Left ventricle myocardium inferior (tissue), 1 donor: ENCODE measurements at places on chromosomes 1 and 21. TPM values are rescaled to one million over a fixed set of nuclear protein-coding genes. Genes with fewer than 3 reads are reported as not detected.

GRCh38 chr1:25091658-25092057, 140.6 kb downstream of the SYF2 start:
- H3K4me1 ChIP-seq: no peaks in the 10 kb centered on the region
- H3K4me3 ChIP-seq: no peak overlapping the region
- no peak for DNase-seq
- no peak overlapping the region for H3K27ac ChIP-seq
- H3K27me3 ChIP-seq: peaks cover 84% of the 10 kb centered on the region

GRCh38 chr1:203424861-203425662, 50.5 kb upstream of the PRELP start:
- no peak overlapping the region for H3K27ac ChIP-seq
- H3K4me1 ChIP-seq: no peaks in the 10 kb centered on the region
- no peak for DNase-seq
- no peaks in the 10 kb centered on the region for H3K36me3 ChIP-seq

The HCRTR1 gene
- 0.44 TPM for total RNA-seq

DNA sequence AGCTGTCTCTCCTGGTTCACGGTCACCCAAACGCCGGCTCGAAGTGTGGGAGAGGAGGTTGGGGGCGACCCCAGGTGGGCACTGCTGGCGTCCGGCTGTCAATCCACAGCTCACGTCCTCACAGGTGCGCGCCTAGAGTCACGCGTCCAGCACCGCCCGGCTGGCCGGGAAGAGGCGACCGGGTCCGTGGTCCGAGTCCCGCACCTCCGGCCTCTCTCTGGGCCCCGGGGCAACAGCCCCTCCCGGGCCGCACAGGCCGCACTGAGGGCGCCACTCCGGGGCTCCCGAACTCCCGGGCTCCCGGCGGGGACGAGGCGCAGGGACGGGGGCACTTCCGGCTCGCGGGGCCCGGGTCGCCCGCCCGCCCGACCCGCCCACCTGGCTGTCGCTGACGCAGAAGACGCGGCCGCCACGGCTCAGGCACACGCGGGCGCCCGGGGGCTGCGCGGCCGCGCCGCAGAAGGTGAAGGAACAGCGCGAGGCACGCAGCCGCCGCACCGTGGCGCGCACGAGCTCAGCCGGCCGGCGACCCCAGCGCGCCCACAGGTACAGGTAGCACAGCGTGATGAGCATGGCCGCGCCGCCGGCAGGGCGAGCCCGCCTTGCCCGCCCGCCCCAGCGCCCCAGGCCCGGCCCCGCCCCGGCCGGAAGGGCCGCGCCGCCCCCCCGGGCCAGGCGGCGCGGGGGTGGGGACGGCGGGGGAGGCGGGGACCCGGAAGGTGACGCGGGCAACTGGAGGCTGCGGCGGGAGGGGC, at the start of gene HLCS:
HLCS (minus strand) TSS at position 604 of the 755 bp plus-strand sequence; CDS start at position 573, 31 bp downstream.
- H3K36me3 ChIP-seq: peaks cover 4% of the 10 kb centered on the region
- DNase-seq: peak; percentile 71
- peak within 1 kb of the TSS; percentile 80 for H3K27ac ChIP-seq
- H3K4me3 ChIP-seq: peak within 1 kb of the TSS; percentile 83
- no peaks in the 10 kb centered on the region for H3K27me3 ChIP-seq

DNA sequence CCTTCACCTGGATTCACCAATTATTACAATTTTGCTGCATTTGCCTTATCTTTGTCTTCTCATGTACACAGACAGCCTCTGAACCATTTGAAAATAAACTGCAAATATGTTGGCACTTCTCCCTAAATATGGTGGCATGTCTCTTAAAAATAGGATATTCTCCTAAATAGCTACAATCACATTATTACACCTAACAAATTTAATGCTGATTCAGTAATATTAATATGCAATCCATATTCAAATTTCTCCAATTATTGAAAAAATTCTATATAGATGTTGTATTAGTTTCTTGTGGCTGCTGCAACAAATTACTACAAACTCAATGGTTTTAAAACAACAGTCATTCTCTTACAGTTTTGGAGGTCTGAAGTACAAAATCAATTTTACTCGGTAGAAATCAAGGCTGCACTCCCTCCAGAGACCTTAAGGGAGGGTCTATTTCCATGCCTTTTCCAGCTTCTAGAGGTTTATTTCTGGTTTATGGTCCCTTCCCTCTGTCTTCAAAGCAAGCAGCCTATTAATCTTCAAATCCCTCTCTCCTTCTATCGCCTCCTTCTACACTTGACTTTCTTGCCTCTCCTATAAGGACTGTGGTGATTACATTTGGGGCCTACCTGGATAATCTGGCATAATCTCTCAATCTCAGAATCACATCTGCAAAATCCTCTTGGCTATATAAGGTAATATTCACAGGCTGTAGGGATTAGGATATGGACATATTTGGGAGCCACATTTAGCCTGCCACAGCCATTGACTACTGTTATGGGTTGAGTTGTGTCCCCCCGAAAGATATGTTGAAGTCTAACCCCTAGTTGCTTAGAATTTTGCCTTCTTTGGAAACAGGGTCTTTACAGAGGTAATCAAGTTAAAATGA, 52.5 kb upstream of the BOLA1 start:
- H3K4me3 ChIP-seq: no peak overlapping the region
- no peak for DNase-seq
- peaks cover 58% of the 10 kb centered on the region for H3K4me1 ChIP-seq
- no peak overlapping the region for H3K27ac ChIP-seq
- no peaks in the 10 kb centered on the region for H3K36me3 ChIP-seq
- H3K27me3 ChIP-seq: no peaks in the 10 kb centered on the region

DNA sequence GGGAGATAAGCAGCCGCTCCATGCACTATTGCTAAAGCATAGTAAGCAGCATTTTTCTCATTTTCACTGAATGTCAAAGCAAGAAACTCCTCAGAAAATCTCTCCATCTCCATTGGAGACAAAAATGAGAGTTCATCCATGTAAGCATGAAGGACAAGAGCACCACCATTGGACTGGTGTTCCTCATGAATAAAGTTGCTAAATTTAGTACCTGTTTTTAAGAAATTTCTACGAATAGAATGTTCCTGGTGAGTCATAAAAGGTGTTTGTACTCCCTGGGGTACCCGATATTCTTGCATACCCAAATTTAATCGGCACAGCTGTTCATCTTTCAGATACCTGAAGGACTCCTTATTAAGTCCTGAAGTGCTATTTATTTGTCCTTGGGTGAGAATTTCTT, 14.8 kb downstream of the RSBN1 start:
- H3K27ac ChIP-seq: no peak overlapping the region
- peaks cover 19% of the 10 kb centered on the region for H3K36me3 ChIP-seq
- DNase-seq: no peak

The ILF2 gene
- 61.6 TPM for total RNA-seq

- DNase-seq: peak; percentile 62
- H3K36me3 ChIP-seq: no peaks in the 10 kb centered on the region
- H3K4me1 ChIP-seq: peaks cover 22% of the 10 kb centered on the region
- peak overlapping the region; percentile 40 for H3K27ac ChIP-seq
These were observed 61.6 kb downstream of the SLX9 start for GRCh38 chr21:45001134-45002095.

GRCh38 chr1:85406887-85407533, 57.9 kb downstream of the DDAH1 start:
- no peaks in the 10 kb centered on the region for H3K27me3 ChIP-seq
- H3K4me3 ChIP-seq: no peak overlapping the region
- no peaks in the 10 kb centered on the region for H3K36me3 ChIP-seq
- peaks cover 17% of the 10 kb centered on the region for H3K4me1 ChIP-seq

The INAVA gene
- total RNA-seq: 0.05 TPM

DNA sequence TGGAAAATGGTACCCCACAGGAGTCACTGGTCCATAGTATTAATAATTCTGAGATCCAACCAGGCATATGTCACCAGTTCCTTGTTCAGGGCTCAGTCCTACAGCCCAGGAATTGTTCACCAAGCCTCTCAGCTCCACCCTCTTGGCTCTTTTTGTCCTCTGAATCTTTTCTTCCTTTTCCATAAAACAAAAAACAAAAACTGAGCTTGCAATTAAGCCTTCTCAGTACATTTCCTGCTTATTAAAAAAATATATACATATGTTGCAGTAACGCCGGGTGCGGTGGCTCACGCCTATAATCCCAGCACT, 23.4 kb upstream of the KIF1B start:
- H3K27ac ChIP-seq: no peak overlapping the region
- no peaks in the 10 kb centered on the region for H3K27me3 ChIP-seq
- H3K4me1 ChIP-seq: peaks cover 5% of the 10 kb centered on the region
- no peak for DNase-seq
- H3K36me3 ChIP-seq: peaks cover 2% of the 10 kb centered on the region
- no peak overlapping the region for H3K4me3 ChIP-seq

GRCh38 chr1:78334114-78334513, 156.7 kb upstream of the PTGFR start:
- no peak for DNase-seq
- H3K4me1 ChIP-seq: no peaks in the 10 kb centered on the region
- no peak overlapping the region for H3K27ac ChIP-seq
- no peaks in the 10 kb centered on the region for H3K36me3 ChIP-seq
- H3K4me3 ChIP-seq: no peak overlapping the region
- H3K27me3 ChIP-seq: no peaks in the 10 kb centered on the region

GRCh38 chr1:222242492-222242891, 305.4 kb downstream of the HHIPL2 start:
- peaks cover 4% of the 10 kb centered on the region for H3K27me3 ChIP-seq
- H3K36me3 ChIP-seq: no peaks in the 10 kb centered on the region
- H3K4me1 ChIP-seq: no peaks in the 10 kb centered on the region

DNA sequence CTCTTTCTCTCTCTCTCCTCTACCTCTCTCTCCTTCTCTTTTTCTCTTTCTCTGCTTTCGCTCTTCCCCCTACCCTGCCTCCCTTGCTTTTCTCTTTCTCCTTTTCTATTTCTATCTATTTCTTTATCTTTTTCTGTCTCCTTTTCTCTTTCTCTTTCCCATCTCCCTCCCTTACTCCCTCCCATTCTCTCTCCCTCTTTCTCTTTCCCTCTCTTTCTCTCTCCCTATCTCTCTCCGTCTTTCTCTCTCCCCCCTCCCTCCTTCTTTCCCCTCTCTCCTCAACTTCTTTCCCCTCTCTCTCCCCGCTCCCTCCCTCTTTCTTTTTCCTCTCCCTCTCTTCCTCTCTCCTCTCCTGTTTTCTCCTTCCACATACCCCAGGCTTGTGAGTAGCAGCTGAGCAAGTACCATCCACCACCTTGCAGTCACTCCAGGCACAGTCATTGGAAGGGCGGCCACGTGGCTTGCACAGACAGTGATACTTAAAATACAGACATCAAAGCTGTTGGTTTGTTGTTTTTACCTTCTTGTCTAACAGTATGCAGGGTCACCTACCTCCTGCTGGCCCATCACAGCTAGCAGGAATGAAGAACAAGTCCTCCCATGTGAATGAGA, 209.1 kb upstream of the COA6 start:
- H3K27me3 ChIP-seq: peaks cover 48% of the 10 kb centered on the region
- H3K36me3 ChIP-seq: no peaks in the 10 kb centered on the region
- H3K4me3 ChIP-seq: no peak overlapping the region

- no peaks in the 10 kb centered on the region for H3K4me1 ChIP-seq
- H3K27ac ChIP-seq: no peak overlapping the region
- no peak overlapping the region for H3K4me3 ChIP-seq
- H3K27me3 ChIP-seq: peaks cover 34% of the 10 kb centered on the region
- H3K36me3 ChIP-seq: no peaks in the 10 kb centered on the region
- no peak for DNase-seq
These were observed 59.2 kb downstream of the MATN1 start for GRCh38 chr1:30664103-30664755.

- H3K36me3 ChIP-seq: peaks cover 33% of the 10 kb centered on the region
- peaks cover 33% of the 10 kb centered on the region for H3K4me1 ChIP-seq
- H3K4me3 ChIP-seq: no peak overlapping the region
- DNase-seq: no peak
- no peak overlapping the region for H3K27ac ChIP-seq
These were observed 31.9 kb downstream of the OTUD7B start for GRCh38 chr1:149978547-149979023.

GRCh38 chr1:56644919-56645676, at the start of gene PRKAA2:
PRKAA2 (plus strand) TSS chr1:56645314; CDS start chr1:56645388, 74 bp downstream.
- H3K36me3 ChIP-seq: no peaks in the 10 kb centered on the region
- DNase-seq: peak; percentile 53
- H3K4me3 ChIP-seq: peak within 1 kb of the TSS; percentile 73
- peak within 1 kb of the TSS; percentile 90 for H3K27ac ChIP-seq

DNA sequence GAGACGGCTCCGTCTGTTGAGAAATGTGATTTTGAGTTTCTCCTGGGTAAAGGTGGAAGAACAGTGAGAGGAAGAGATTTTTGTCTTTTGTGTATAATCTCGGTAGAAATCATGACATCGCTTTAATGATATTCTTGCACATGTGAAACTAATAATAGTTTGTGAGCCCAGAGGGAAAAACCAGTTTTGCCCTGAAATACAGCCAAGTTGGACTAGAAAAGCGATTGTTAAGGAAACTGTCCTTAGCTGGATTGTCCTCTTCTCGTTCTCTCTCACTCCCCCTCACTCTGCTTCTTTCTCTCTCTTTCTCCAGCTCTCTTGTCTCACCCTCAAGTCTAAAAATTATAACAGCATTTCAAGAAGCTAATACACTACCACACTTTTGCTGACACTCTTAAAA, 17.1 kb downstream of the KCNJ6 start:
- peaks cover 53% of the 10 kb centered on the region for H3K27me3 ChIP-seq
- no peak overlapping the region for H3K4me3 ChIP-seq
- H3K4me1 ChIP-seq: no peaks in the 10 kb centered on the region
- no peaks in the 10 kb centered on the region for H3K36me3 ChIP-seq
- DNase-seq: no peak

DNA sequence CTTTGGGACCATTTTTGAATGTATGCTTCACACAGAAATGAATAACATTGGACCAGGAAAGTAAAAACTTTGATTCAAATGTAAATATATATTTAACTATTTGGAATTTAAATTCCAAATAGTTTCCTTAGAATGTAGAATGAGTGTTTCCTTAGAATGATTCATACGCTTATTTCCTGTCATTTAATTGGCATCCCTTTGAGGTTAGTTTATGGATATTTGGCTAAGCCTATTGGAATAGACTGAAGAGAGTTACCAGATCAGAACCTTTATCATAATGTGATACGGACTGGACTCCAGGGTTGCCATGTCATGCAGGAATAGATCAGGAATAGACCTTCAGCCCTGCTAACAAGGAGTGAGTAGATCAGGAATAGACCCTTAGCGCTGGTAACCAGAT, 133.1 kb downstream of the TNNI3K start:
- H3K36me3 ChIP-seq: peaks cover 36% of the 10 kb centered on the region
- H3K27ac ChIP-seq: no peak overlapping the region
- no peaks in the 10 kb centered on the region for H3K27me3 ChIP-seq

DNA sequence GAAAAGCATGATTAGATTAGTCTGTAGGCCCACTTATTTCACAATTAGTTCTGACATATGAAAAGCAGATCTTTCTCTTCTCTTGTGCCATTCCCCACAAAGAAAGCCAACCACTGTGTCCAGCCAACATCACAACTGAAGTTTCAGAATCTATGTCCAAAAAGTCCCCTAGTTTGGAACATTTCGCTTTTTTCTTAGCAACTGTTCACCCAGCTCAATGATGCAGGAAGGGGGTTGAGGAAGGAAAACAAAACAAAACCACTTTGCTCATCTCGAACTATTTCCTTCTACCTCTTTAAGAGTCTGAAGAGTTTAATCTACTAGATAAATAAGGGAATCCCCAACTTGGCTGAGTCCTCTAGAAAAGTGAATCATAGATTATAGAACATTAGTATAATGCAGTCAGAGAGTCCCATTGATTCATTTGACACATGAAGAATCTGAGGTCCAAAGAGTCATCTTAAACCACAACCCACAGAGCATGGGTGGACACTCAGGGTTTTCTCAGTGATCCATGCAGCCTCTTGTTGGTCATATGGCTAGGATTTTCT, 159.3 kb upstream of the SGIP1 start:
- H3K27me3 ChIP-seq: no peaks in the 10 kb centered on the region
- DNase-seq: no peak
- no peak overlapping the region for H3K4me3 ChIP-seq
- peak overlapping the region; percentile 66 for H3K27ac ChIP-seq
- H3K4me1 ChIP-seq: peaks cover 53% of the 10 kb centered on the region
- H3K36me3 ChIP-seq: peaks cover 24% of the 10 kb centered on the region
